Activated B cell treated with CpG ODN at 0.5 μM for 24 hours (primary cell): ENCODE measurements at places on chromosomes 11 and 22.

DNA sequence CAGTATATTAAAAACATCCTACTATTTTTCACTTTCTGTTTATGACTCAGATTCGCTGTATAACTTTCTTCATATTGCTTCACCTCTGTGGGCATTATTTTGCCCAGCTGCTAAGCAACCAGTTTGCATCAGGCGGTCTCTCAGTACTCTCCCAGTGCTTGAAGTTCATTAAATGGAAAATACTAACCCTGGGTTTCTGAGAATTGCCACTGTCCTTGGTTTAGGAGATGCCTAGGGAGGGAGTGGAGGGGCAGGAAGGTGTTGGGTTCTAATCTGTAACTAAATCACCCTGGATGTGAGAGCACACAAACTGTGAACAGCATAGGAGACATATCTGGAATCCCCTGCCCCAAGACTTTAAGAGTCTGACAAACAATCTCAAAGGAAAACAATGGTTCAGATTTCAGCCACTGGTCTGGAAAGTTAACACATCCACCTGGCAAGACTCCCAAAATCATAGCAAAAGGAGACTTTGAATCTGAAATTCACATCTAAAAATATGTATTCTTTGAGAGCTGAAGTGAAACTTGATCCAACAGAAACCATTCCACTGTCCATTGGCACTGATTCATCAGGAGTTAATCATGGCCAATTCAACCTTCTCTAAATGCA is 540.0 kb downstream of the SOX6 start:
- H3K36me3 ChIP-seq, result no peaks in the 10 kb centered on the region
- H3K27me3 ChIP-seq, result peaks cover 5% of the 10 kb centered on the region
- no peaks in the 10 kb centered on the region for H3K4me1 ChIP-seq
- no peak for DNase-seq

DNA sequence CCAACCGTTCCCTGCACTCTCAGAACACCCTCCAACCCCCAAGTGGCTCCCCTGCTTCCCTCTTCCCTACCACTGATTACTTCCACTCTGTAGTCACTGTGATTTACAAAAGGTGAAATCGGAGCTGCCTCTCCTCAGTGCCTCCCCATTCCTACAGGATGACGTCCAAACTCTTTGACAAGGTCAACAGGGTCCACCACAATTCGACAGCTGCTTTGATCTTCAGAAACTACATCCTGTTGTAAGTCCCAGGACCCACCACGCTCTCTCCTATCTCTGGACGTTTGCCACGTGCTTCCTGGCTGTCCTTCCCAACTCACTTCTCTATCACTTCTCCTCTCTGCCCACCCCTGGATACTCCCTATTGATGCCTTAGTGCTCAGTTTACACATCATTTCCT is 85.0 kb upstream of the EIF3D start:
- H3K4me3 ChIP-seq, result no peak overlapping the region
- DNase-seq, result no peak
- peaks cover 47% of the 10 kb centered on the region for H3K27me3 ChIP-seq

DNA sequence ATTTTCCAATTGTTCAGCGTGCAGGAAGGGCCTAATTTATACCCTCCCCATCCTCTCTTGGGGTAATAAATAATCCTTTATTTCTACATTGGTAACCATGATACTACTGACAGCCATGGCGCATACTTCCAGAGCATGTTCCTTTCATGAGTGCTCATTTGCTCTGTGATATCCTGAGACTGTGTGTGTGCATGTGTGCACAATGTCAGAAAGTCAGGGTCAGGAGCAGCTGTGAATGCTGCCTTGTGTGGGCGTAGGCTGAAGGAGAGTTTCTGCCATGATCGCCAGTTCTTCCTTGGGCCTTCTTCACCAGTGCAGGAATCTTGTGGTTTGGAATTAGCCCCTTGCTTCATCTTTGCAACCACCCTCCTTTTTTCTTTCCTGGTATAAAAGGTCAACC is 10.2 kb downstream of the TUBA8 start:
- no peak overlapping the region for H3K4me3 ChIP-seq
- peaks cover 6% of the 10 kb centered on the region for H3K4me1 ChIP-seq
- no peak for DNase-seq
- peaks cover 3% of the 10 kb centered on the region for H3K36me3 ChIP-seq
- H3K27ac ChIP-seq, result no peak overlapping the region

DNA sequence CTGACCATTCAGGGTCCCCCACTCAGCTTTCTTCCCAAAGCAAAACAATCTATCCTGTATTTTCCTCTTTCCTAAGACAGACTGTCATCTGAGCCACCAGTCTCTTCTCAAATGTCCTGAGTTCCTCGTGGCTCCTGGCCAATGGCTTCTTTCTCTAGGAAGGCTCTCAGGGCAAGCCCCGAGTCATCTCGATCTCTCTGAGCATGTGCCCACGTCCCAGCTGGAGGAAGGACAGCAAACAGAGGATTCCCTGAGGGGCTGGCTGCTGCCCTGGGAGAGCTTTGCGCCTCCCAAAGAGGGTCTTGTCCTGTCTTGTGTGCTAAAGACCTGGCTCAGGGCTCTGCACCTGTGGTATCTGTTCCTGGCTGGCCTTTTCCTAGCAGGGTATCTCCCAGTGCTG is 8.3 kb downstream of the SLC37A2 start:
- DNase-seq, result no peak
- peaks cover 69% of the 10 kb centered on the region for H3K4me1 ChIP-seq
- no peaks in the 10 kb centered on the region for H3K27me3 ChIP-seq
- H3K4me3 ChIP-seq, result peak overlapping the region; percentile 40
- no peaks in the 10 kb centered on the region for H3K36me3 ChIP-seq
